ENCODE measurements at places on chromosomes 1 and 21.

GRCh38 chr1:117580436-117580835, 25.4 kb upstream of the TENT5C start:
- no peak for DNase-seq

DNA sequence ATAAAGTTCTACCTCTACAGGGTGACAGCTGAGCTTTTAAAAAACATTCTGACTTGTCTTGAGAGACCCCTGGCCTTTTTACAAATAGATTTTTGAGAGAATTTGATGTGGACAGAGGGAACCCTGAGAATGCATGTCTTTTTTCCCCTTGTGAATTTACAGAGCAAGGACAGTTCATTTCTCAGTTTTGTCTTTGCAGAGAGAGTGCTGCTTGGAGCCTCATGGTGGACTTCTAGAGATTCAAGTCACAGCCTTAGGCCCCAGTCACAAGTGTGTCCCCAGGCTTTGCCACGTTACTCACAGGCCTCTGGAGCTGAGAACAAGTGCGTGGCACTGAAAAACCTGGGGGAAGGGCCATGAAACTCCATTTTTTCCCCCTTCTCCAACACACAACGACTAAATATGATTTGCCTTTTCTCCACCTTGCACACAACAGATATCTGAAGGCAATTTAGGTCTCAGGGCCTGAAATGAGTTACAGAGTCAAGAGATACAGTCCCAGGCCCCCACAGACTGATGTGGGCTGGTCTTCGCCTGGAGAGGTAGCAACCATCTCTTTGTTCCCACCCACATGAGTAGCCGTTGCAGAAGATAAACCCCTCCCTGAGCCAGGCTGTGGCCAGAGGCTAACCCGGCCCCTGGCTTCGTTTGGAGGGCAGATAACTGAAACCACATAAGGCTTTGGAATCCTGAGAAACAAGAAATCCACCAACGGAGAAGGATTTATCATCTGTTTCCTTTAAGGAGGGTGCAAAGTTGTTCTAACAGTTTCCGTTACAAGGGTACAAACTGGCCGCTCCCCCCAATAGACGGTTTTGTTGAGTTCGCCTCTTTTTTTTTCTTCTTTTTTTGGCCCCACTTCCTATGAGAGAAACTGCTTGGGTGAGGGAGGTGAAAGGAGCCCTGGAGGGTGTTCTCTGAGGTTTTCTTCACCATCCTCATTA, 1.0 kb upstream of the PIGV start:
- no peak for DNase-seq

DNA sequence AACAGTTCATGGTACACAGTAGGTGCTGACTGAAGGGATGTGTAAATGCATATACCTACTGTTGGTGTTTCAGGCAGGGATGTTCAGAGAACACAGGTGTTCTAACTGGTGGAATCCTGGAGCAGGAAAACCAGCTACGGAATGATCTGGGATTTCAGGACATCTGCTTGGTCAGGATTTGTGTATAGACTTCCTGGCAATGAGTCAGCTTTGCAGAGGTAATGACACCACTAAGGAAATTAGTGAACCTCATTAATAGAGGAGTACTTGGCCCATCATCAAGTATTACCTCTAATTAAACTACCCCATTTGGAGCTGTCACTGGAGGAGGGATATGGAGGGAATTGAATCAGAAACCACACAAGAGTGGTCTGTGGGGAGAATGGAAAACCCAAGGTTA, 7.3 kb downstream of the MRPL37 start:
- no peak for DNase-seq

DNA sequence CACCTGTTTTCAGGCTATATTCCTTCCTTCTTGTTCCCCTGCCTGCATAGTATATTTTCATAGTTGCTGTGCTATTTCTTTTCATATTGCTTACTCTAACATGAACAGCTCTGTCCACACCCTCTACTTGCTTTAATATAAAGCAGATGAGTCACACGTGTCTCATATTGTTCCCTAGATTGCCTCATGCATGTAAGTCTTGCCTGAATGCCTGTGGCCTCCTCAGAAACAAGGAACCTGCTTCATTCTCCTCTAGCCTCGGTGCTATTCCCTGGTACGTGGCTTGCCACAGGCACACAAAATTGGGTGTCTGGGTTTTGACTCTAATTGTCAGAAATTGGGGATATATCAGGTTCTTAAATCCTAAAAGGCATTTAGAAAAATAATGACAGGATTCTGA, 16.5 kb upstream of the PKP1 start:
- peak; percentile 93 for DNase-seq

GRCh38 chr1:43440358-43440757, 13.4 kb downstream of the HYI start:
- no peak for DNase-seq

GRCh38 chr1:64973061-64973647, 6.8 kb upstream of the JAK1 start:
- no peak for DNase-seq

DNA sequence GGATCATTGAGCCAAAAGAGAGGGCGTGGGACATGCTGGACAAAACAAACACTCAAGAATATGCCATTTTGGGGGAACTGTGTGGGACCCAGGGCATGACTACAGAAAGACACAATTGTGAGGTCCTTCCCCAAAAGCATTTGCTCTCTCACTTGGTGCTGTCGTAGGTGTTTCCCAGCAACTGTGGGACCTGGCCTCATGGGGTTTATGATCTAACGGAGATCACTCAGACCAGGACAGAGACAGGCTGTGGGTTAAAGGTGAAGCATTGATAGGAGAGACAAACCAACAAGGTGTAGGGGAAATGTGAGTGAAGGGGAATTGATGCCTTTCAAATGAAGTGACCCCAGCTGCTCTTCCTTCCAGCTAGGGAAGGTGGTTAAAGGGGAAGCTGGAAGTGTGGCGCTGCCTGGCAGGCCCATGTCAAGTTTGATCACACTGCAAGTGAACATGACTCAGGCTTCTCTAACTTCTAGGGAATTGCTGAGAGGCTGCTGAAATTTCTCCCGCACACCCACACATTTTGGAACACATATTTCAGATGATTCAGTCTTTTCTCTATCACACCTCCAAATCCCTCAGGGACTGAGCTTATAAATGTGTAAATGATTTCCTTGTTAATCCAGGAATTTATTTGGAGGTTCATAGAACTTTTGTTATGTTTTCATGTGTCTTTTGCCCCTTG, 30.2 kb downstream of the TRAF5 start:
- no peak for DNase-seq

GRCh38 chr1:152735648-152736047, 22.2 kb upstream of the KPRP start:
- DNase-seq: no peak

GRCh38 chr1:153395136-153395685, 4.3 kb upstream of the S100A8 start:
- no peak for DNase-seq

GRCh38 chr1:113860891-113861290, 10.6 kb downstream of the PTPN22 start:
- DNase-seq: no peak

Measured in keratinocyte (primary cell).